Type B pancreatic cell (in vitro differentiated cells): ENCODE measurements at places on chromosomes 3 and 15. TPM values are rescaled to one million over a fixed set of nuclear protein-coding genes. Genes with fewer than 3 reads are reported as not detected.

GRCh38 chr3:44476181-44476611 lies 1.3 kb downstream of the ZNF445 start:
- H3K4me3 ChIP-seq, result peak overlapping the region; percentile 96
- no peak for DNase-seq
- H3K36me3 ChIP-seq, result no peaks in the 10 kb centered on the region
- peak overlapping the region; percentile 54 for H3K27ac ChIP-seq

DNA sequence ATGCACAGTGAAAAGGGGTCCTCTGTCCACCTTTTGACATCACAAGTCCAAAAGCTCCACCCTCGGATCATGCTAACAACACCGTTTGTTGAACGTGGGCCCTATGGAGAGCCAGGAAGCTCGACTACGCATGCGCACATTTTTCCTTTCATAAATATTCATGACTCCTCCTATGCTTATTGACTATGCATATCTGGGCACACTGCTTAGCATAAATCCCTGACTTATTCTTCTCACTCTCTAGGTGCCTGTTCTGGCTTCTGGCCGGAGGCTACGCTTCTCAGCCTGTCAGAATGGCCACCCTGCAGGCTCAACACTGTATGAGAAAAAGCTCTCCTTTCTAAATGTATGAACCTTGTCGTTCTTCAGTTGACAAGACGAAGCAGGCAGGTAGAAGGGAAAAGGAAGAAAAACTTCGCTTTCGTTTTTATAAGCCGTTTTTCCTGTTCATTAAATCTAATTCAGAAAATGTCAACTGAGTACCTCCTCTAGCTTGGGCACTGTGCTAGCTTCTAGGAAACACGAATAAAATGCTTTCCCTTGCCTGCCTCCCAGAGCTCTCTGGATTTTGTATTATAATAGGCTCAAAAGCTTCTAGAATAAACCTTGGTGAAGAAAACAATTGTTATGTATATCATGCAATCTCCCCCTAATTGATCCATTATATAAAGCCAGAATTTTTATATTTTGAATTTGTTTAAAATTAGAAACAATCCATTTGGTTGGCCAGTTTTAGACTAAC lies 207.7 kb downstream of the ATP10A start:
- DNase-seq, result no peak
- no peak overlapping the region for H3K4me3 ChIP-seq
- no peaks in the 10 kb centered on the region for H3K4me1 ChIP-seq
- peaks cover 6% of the 10 kb centered on the region for H3K27me3 ChIP-seq

GRCh38 chr3:27425896-27426565 lies 56.8 kb upstream of the NEK10 start:
- H3K27ac ChIP-seq, result no peak overlapping the region
- no peak for DNase-seq

- no peak overlapping the region for H3K27ac ChIP-seq
- no peaks in the 10 kb centered on the region for H3K27me3 ChIP-seq
- DNase-seq, result no peak
- H3K36me3 ChIP-seq, result no peaks in the 10 kb centered on the region
- H3K4me1 ChIP-seq, result no peaks in the 10 kb centered on the region
Observed at GRCh38 chr3:190741788-190742187, 120.7 kb downstream of the GMNC start.

DNA sequence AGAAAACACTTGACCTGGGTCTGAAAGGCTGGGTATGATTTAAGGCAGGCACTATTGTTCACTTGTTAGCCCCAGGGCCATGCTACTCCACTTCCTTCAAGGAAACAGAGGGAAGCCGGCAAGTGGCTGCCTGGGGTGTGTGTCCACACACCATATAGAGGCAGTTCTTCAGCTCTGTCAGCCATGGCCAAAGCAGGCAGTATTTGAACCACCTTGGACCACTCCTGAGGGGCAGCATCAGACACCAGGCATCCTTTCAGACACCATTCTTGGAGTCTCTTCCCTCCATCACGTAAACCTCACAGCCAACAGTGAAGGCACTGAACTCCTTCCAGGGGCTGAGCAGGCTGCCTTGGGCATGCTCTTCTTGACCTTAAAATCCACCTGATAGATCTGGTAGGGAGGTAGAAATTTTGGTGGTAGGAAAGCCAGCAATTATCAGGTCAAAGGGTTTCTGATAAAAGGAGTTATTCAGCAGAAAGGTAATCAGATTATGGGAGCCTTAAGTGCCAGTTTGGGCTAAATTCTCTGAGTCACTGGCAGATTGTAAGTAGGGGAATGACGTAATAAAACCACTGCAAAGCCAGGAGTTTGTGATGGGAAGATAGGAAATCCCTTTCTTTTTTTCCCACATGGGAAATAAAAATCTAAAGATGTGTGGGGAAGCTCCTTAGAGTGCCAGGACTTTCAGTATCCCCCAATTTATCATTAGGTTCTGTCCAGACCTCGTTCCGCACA lies 20.2 kb downstream of the TGFBR2 start:
- DNase-seq, result no peak
- peak overlapping the region; percentile 30 for H3K27ac ChIP-seq
- H3K36me3 ChIP-seq, result peaks cover 24% of the 10 kb centered on the region
- no peaks in the 10 kb centered on the region for H3K27me3 ChIP-seq
- peaks cover 40% of the 10 kb centered on the region for H3K4me1 ChIP-seq

Gene UROC1
- total RNA-seq, result not detected in 2 replicates

DNA sequence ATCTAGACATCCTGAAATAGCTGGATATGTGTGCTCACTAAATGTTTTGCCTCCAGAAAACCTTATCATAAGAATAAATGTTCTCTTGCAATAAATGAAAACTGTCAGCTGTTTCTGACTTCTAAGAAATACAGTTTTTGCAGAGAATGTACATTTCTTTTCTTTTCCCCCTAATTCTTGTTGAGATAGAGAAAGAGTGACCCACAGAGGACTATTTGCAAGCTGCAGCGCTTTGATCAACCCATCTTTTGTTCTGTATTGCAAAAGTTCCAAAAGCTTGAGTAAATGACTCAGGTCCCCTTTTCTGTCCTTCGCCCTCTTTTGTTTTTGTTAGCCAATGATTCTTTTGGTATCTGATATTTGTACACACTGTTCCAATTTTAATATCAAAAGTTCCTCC lies 141.9 kb downstream of the BBX start:
- DNase-seq, result no peak
- H3K27me3 ChIP-seq, result no peaks in the 10 kb centered on the region
- H3K4me3 ChIP-seq, result no peak overlapping the region
- H3K36me3 ChIP-seq, result peaks cover 4% of the 10 kb centered on the region

Gene ACAN
- total RNA-seq, result 0.05 and 6.9 TPM in 2 replicates
